Sciatic nerve (tissue), 2 donors: ENCODE measurements at places on chromosomes 6 and 20. TPM values are rescaled to one million over a fixed set of nuclear protein-coding genes. Genes with fewer than 3 reads are reported as not detected.
A peak's percentile ranks its signal among the peaks of the same experiment; 100 is the strongest.

The SLC24A3 gene
- total RNA-seq, result 2.0 TPM

- DNase-seq, result no peak
Observed at GRCh38 chr6:43953794-43954310, 173.4 kb downstream of the MRPL14 start.

The TBXT gene
- not detected for total RNA-seq

DNA sequence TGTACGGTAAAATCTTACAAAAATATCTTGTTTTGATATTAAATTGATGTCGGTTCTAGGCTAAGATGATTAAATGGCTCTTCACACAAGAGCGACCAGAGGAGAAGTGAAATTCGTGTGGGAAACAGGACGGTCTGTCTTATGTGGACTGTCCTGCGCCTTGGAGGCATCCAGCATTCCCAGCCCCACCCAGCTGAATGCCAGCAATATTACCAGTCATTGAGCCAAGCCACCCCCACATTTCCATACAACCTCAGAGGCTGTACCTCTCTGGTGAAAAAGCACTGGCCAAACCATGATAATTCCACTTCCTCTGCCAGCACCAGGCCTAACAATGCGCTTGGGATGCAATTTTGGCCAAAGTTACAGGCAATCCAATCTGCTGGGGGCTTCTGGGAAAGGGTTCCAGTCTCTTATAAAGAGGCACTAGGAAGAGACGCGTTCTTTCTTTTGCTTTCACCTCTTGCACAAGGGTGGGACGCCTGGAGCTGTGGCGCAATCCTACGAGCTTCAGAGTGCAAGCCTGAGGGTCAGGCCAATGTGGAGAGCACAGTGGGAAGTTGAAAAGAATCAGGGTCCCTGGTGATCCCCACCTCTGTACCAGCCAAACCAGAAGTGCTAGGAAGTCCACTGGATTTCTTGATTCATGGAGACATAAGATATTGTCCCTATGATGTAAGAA is 213.1 kb downstream of the PREX1 start:
- peak; percentile 33 for DNase-seq

GRCh38 chr6:139891471-139891870 is 517.0 kb upstream of the CITED2 start:
- no peak for DNase-seq

DNA sequence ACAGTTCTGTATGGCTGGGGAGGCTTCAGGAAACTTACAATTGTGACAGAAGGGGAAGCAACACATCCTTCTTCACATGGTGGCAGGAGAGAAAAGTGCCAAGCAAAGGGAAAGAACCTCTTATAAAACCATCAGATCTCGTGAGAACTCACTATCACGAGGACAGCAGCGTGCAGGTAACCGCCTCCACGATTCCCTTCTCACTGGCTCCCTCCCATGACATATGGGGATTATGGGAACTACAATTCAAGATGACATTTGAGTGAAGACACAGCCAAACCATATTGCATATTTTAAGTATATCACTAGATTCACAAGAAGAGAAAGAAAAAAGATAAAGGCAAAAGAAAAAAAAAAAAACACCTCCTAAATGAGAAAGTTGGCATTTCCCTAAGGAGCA is 431.9 kb upstream of the RGS17 start:
- DNase-seq, result no peak

DNA sequence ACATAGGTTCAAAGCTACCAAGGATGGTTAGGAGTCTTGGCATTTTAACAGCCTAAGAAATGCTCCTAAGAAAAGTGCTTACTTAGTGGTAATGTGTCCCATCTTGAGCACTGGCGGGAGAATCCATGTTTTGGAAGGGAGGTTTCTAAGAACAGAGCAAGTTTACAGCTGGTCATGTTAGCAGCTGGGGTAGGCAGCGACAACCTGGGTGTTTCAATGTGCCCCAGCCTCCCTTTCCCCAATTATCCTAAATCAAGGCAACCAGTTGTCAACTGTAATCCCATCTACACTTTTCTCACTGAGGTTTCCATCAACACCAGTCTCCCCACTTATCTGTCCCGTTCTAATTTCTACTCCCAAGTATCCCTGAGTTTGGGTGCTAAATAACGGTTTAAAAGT is 1.6 kb upstream of the JAG1 start:
- DNase-seq, result no peak

The HLA-DRB5 gene
- total RNA-seq, result 56.6 TPM

- DNase-seq, result no peak
Observed at GRCh38 chr6:41298785-41299502, 12.5 kb upstream of the TREM1 start.

- no peak for DNase-seq
Observed at GRCh38 chr6:164832410-164832809, 477.0 kb downstream of the C6orf118 start.

DNA sequence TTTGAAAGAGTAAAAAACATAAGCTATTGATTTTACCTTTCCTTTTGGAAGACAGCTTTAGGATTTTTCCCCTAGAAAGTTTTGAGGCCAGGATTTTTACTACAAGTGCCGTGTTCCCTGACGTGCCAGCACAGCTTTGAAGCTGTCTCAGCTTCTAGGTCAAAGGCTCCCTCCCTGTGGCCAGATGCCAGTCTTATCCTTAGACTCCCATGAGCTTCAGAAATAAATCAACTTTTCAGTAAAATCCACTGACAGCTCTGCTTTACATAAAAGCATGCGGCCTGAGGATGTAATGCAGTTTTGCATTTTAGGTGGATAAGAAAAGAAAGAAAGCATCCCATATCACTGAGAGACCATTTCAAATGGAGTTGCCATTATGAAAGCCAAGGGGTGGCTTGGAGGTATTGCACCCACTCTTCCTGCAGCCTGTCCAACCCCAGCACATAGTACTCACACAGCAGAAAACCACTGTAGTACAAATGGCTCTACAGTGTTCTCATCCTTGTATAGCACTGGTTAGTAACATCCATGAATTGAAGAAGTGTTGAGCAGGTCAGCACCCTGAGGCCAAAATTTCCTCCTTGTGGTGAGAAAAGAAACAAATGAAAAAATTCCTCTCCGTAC is 15.2 kb upstream of the ATXN1 start:
- no peak for DNase-seq

DNA sequence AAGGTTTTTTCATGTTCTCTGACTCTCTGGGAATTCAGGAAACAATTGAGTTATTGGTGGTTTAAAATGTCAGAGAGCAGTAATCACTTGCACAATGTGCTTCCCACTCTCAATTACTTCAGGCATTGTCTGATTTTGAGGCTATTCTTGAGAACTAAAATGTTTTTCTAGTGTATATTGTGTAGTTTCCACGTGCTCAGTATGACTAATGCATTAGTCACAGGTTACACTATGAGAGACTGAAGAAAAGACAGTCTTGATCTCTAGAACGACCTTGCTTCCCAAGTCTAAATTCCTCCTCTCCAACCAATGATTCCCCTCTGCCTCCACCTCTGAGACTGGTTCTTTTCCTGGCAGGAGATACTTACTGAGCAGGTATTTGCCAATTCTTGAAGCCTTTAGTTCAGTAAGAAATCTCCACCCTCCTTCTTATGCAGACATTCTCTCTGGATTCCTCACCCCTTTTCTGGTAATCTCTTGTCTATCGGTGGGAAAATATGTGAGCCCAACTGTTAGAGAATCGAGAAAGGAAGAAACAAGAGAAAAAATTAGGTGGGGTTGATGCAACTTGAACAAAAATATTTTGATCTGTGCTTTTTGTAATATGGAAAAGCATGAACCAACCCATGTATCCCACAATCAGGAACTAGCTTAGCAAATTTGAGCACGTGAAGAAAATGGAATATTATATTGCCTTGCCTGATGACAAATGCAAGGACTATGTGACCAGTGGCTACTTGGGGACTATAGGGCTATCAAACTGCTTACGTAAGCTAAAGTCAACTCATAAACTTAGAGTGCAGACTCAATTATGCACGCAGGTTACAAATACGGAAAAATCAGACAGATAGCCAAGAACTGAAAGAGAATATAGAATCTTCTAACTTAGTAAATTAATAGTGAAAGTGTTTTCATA is 61.1 kb upstream of the SLC22A16 start:
- no peak for DNase-seq
